ENCODE measurements at places on chromosomes 2 and 18. TPM values are rescaled to one million over a fixed set of nuclear protein-coding genes. Genes with fewer than 3 reads are reported as not detected.

BCL11A gene
- total RNA-seq, result 10.7 TPM

RGPD3 gene
- not detected for total RNA-seq

SIX2 gene
- 42.8 TPM for total RNA-seq

RAB17 gene
- total RNA-seq, result 3.9 TPM

SERPINB8 gene
- 8.5 TPM for total RNA-seq

REG1B gene
- total RNA-seq, result not detected

DOK6 gene
- total RNA-seq, result 4.6 TPM

UGT1A5 gene
- total RNA-seq, result not detected

ITPRID2 gene
- 94.5 TPM for total RNA-seq

GRCh38 chr2:200578778-200579177 is 7.0 kb upstream of the AOX1 start:
- no peak for DNase-seq

DNA sequence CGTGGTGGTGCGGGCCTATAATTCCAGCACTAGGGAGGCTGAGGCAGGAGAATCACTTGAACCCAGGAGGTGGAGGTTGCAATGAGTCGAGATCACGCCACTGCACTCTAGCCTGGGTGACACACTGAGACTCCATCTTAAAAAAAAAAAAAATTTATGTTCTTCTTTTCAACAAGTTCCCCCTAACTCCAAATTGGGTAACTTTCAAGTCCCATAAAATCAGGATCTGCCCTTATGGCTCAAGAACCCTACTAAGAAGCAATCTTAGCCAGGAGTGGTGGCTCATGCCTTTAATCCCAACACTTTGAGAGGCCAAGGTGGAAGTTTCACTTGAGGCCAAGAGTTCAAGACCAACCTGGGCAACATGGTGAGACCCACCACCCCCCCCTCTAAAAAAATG is 30.3 kb upstream of the TLK1 start:
- no peak for DNase-seq

- no peak for DNase-seq
Observed at GRCh38 chr2:218369330-218369729, 12.7 kb downstream of the CATIP start.

- no peak for DNase-seq
Observed at GRCh38 chr2:186544255-186544675, 45.6 kb upstream of the ITGAV start.

DNA sequence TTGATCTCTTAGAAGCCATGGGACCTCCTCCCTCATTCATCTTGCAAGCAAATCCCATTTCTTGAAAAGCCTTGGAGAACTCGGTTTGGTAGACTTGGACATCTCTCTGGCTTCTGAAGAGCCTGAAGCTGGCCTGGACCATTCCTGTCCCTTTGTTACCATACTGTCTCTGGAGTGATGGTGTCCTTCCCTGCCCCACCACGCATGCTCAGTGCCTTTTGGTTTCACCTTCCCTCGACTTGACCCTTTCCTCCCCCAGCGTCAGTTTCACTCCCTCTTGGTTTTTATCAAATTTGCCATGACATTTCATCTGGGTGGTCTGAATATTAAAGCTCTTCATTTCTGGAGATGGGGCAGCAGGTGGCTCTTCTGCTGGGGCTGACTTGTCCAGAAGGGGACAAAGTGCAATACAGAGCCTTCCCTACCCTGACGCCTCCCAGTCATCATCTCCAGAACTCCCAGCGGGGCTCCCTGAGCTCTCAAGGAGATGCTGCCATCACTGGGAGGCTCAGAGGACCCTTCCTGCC is 20.0 kb downstream of the FOSL2 start:
- no peak for DNase-seq

- no peak for DNase-seq
Observed at GRCh38 chr2:32714521-32714920, 86.7 kb downstream of the TTC27 start.

DNA sequence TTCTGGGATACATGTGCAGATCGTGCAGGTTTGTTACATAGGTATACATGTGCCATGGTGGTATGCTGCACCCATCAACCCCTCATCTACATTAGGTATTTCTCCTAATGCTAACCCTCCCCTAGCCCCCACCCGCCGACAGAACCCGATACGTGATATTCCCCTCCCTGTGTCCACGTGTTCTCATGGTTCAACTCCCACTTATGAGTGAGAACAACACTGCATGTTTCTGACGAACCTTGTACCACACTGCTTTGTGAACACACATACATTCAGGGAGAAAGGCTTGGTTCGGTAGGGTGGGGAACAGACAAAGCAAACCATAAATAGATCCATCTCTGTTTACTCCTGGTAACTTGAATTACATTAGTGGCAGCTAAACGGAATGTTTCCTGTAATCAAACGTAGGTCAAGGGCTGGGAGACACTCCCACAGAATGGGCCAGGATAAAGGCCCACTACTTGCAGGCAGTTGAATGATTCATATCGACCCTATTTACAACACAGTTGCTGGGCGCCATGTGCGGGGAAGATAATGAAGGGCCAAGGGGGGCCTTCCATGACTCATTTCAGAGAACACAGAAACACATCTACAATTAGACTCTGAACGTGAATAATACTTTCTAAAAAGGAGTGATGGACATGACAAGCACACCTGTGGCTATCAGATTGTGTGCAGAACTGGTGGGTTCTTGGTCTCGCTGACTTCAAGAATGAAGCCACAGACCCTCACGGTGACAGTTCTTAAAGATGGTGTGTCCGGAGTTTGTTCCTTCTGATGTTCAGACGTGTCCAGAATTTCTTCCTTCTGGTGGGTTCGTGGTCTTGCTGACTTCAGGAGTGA is 56.8 kb upstream of the KIDINS220 start:
- DNase-seq, result no peak

DNA sequence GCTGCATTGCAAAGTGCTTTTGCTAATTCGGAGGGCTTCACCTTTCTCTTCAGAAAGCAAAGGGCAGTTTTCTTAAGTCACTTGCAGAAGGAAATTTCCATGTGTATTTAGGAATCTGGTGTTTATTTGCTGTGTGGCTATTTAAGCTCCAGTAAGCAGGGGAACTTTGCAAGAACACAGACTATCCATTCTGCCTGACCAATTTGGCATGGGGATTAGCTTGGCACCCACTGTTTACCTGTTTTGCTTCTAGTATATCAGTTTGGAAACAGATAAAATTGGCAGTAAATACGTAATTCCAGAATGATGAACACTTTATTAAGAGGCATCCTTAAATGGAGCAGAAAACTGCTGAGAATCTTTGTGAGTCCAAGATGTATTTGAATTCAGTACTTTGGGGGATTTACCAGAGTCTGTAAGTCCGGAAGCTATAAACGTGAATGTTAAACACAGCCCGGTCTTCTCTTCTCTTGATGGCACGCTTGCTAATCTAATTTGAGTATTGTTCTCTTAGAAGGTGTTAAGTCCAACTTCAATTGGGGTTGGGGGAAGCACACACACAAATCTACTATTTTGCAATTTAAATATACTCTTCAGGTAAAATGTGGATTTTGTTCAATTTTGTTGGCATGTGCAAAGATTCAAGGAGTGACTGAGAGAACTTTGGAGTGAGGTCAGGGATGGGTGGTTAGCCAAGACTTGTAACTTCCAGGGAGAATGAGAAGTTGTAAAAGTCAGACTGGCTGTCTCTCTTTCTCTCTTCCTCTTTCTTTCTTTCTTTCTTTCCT is 650 bp downstream of the ACKR3 start:
- no peak for DNase-seq

DNA sequence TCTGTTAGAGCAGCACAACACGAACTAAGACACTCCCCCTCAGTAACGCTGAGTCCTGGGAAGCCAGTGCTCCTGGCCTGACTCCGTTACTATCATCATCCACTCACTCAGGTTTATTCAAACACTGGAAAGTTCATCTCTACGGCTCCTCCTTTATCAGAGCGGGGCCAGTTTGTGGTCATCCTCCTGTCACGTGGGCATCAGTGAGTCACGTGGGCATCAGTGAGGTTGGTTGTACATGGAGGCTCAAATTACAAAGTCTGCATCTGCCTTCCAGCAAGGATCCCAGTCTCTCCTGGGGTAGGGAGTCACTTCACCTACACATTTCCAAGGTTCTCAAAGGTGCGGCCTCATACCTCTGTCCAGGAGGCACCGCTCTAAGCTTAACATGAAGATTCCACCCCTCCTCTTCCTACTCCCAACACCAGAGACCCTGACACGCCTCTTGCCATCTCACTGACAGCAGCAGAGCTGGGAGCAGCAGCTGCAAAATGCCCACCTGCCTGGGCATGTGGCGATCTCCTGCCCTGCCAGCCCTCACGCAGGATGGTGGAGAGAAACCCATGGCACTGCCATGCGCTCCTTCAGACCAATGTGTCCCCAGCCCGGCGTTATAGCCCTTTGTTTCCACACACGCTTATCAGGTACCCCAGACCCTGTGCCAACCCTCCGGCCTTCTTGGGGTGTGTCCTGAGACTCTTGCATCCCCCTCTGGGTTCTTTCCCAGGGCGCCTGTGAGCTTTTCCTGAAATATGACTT is 99.2 kb upstream of the PTPRM start:
- peak; percentile 77 for DNase-seq

- DNase-seq, result no peak
Observed at GRCh38 chr2:200131307-200131706, 175.2 kb upstream of the SPATS2L start.

DNA sequence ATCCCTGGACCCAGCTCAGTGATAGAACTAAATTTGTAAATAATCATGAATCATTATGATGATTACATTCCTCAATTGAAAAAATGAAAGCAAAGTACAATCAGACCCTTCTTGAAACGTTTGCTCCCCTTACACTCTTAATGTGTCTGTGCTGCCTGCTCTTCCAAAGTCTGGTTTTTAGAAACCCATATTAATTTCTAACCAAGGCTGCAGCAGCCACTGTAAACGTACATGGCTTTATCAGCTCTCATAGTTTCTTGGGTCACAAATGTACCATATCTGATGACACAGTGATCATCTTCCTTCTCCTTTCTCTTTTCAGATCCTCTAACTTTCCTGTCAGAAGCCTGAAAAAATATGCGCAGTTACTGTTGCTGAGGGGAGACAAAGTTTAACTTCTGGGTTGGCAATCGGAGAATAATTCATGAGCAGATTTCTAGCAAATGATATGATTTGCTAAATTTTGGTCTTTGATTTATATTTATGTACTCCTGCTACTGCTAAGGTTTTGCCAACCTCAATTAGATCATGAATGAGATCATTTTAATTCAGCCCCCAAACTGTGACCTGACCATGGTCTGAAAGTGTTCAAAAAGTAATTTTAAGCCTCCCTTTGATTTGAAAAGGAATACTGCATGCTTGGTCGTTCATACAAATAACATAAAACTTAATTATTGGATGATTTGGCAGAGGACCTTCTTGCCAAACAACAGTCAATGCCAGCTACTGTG is 12.3 kb downstream of the ZEB2 start:
- no peak for DNase-seq

GRCh38 chr2:22753476-22753875 is 631.5 kb upstream of the KLHL29 start:
- no peak for DNase-seq

DNA sequence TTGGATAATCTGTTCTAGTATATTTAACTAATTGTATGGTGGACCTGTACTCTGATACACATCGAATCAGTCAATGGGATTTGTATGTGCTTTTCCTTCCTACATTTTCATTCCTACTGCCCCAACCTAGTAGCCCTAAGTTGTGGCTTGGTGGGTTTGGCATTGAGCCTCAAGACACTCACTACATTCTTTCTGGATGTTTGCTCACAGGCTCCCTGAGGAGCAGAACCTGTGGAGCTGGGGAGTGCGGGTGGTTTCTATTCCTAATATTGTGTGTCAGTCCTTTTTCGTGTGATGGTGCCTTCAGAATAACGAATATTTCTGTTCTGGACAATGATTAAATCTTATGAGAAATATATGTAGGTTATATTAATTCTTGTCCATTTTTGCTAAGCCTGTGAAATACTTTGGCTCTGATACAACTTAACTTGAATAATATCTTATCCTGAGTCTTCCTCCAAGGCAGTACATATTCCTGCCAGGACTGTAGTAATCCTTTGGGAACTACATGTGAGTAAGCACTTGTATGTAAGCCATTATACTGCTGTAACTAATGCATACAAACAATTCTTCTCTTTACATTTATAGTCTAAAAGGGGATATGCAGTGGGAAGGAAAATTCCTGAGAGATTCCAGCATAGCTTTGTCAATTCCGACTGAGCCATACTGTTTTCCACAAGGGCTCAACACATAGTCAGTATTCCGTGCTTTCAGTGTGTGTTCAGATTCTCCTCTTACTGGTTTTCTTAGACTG is 150.6 kb downstream of the AGPS start:
- no peak for DNase-seq

DNA sequence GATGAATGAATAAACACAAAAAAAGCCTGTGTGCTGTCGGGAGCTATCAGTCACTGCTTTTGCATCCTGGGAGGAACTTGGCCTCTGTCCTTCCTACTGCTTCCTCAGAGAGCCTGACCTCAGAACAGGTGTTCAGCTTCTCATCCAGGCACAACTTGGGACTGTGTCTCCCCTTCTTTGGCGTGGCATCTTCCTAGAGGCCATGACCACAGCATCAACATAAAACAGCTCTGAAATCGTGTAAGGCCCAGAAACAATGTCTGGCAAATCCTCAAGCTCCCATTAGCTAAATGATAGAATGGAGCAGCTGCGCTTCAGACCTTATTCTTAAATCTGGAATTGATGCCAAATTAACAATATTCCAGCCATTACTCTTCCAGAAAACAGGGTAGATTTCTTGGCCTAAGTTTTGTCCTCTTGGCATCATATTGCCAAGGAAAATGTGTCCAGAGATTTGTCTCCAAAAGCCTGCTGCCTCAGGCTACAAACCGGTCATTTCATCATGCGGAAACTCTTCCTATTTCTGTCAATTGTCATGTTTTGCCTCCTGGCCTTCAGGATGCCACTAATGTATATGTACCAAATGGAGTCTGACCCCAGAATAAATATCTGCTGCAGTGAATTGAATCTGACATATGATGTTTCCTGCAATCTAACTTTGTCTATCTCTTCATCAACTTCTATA is 53.2 kb upstream of the RAB27B start:
- no peak for DNase-seq

DNA sequence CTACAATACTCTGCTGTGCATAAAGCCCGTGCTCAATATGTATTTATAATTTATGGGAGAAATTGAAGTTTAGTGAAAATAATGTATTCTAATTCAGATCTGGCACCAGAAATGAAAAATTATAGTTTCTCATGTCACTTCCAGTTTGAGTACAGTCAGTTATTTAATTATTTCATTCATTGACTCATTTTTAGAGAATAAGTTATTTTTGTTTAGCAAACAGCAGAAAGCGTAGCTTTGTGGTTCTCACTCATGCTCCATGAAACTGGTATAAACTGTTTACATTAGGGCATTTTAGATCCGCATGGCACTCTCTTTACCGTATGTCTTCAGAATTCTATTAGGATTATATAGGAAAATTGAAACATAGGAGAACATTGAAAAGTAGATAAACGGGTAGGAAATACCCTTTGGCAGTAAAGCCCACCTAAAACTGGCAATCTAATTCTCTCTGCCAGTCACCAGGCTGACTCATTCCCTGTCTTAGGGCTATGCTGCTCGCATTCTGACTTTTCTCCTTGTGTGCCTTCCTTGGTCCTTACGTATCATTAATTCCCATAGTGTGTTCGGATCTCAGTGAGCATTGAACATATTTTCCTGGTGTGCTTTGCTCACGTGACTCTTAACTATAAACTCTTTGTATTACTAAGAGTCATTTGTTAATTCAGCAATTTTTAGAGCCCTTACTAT is 106.0 kb downstream of the ZNF236 start:
- no peak for DNase-seq

GRCh38 chr2:43798300-43798699 is 24.5 kb downstream of the DYNC2LI1 start:
- no peak for DNase-seq

Measured in osteocyte (in vitro differentiated cells).